Esophagus muscularis mucosa (tissue), 4 donors: ENCODE measurements at places on chromosomes 5 and 9. TPM values are rescaled to one million over a fixed set of nuclear protein-coding genes. Genes with fewer than 3 reads are reported as not detected.
A peak's percentile ranks its signal among the peaks of the same experiment; 100 is the strongest.

TSSK1B gene
- total RNA-seq = not detected

SCGB3A2 gene
- total RNA-seq = not detected

RNF183 gene
- total RNA-seq = not detected

STOML2 gene
- 108 TPM for total RNA-seq

ANGPTL2 gene
- total RNA-seq = 29.5 TPM

DNA sequence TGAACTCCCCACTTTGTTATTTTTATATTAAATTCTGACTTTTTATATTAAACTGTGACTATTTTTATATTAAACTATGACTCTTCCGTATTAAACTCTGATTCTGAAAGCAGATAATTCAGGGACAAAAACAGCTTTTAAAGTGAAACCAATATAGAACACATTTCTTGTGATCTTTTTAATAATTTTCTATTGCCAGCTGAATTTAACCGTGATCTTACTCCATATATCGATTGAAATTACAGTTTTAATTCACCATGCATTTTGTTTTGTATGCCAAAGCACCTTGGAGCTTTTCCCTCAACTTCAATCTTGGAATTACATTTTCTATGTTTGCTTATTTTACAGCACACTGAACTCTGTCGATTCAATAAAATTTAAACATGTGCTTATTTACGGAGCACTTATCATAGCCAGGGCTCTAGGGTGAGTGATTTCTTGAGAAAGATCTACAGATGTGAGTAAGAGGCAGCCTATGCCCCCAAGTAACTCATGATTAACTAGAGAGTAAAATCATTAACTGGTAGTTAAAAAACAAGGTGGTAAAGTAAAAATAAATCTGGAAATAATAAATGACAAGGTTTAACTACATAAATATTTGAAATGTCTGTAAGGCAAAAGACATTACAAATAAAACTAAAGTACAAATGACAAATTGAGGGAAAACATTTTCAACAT is 72.9 kb upstream of the ALDH1B1 start:
- no peak for DNase-seq

DNA sequence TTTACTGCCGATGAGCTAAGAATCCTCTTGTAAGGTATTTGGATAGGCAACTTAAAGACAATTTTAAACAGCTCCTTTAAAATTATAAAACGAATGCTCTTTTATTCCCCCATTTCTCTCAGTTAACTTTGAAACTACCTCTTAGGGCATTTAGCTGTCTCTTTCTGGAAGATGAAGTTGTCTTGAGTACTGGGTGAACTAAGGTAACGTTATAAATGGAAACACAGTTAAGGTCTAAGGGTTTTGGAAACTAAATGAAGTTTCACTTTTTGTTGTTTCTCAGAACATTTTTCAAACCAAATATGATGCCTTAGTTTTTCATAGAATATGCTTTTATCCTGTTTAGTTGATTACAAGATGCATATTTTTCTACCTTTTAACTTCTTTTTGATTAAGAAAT is 6.8 kb downstream of the UBE2R2 start:
- DNase-seq = no peak

DNA sequence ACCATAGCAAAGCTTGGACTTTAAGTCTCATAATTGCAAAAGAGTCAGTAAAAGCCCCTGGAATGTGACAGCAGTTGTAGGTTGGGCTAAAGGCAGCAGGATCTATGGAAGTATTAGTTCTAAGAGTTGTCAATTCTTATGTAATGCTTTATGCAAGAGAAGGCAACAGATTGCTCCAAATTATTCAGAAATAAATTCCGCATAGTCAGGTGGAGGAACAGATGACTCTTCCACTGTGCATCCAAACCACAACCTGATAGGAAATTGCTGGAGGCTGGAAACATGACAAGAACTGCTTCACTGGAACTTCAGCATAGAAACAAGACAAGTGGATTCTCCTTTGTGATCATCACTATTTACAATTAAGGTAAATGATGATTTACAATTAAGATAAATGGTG is 101.0 kb downstream of the STARD4 start:
- DNase-seq = no peak

GRCh38 chr9:33289496-33289895 is 820 bp upstream of the NFX1 start:
- no peak for DNase-seq

DNA sequence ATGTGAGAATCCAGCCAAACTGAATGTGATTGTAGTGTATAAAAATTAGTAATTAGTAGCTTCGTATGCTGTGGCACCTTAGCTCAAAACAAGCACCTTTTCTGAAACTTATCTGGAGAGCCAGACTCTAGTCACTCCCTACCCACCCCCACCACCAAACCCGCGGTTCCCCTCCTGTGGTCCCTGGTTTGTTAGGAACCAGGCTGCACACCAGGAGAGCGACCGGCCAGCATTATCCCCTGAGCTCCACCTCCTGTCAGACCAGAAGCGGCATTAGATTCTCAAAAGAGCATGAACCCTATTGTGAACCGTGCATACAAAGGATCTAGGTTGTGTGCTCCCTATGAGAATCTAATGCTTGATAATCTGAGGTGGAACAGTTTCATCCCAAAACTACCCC is 498.6 kb downstream of the CHSY3 start:
- DNase-seq = no peak

DNA sequence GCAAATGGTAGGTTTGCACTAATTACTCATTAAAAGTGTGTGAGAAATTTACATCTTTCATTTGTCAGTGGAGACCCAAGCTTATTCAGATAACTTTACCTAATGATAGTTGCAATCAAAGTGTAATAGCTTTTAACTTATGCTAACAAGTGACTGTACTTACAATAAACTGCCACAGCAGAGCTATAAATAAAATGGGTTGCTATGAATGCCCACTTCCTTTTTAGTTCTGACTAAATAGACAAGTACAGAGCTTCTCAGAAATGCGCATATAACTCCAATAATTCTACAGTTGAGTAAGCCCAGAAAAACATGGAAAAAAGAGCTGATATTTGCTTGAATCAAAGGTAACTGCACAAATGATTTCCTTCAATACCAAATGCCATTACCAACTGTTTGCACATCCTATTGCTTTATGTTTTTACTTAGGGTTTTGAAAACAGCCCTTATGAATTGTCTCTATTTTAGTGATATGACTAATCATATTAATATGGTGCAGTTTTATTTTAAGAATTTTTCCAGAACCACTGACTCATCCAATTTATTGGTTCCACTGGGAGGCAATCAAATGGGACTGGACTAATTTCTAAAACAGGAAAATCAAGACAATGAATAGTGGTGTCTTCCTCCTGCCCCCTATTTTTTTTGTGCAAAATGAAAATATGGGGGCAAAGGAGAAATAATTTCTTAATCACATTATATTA is 84.1 kb downstream of the PPP2R2B start:
- DNase-seq = no peak

DNA sequence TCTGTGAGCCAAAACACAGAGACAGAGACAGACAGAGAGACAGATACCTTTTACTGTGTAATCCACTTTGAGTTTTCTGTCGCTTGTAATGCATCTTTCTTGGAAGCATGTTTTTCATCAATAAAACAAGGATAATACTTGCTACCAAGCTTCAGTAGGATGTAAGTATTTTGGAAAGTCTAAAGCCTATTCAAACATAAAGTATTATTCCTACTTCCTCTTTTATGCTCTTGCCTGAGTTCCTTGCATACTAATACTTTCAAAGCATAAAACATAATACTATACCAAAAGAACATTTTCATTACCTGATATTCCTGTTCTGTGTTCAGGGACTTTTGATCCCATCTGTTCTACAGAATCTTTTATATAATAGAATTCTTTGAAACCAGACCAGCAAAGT is 64.5 kb upstream of the SLC30A5 start:
- DNase-seq = no peak

DNA sequence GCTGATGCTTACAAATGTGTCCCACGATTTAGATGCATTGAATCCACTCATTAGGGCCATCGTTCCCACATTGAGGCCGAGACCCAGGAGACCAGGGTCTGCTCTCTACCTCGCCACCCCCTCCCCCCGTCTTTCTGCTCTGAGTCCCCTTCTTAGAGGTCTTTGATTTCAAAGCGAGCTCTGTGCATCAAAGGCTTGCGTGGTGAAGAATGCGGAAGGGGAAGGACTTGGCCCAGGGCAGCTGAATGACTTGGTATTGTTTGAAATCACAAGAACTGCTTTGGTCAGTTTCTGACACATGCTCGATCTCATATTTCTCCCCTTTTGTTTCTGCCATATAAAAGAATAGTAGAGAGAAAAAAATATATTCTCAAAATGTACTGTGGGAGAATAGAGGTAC is 78.3 kb upstream of the IRX1 start:
- DNase-seq = peak; percentile 39

GRCh38 chr9:84710701-84711397 is 41.3 kb downstream of the NTRK2 start:
- DNase-seq = no peak

DNA sequence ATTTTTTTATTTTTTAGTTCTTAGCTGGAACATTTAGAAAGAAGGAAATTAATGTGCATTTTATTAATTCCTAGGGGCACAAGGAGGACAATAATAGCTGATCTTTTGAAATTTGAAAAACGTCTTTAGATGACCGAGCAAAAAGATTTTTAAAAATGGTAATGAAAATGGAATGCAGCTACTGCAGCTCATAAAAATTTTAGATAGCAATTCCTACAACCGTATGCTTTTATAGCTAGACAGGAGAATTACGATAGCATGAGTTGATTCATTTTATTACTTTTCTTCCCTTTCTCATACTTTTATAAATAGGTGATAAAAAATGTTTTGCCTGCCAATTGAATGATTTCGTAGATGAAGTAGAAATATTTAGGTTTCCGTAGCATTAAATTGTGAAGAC is 13.7 kb upstream of the RUFY1 start:
- DNase-seq = no peak

DNA sequence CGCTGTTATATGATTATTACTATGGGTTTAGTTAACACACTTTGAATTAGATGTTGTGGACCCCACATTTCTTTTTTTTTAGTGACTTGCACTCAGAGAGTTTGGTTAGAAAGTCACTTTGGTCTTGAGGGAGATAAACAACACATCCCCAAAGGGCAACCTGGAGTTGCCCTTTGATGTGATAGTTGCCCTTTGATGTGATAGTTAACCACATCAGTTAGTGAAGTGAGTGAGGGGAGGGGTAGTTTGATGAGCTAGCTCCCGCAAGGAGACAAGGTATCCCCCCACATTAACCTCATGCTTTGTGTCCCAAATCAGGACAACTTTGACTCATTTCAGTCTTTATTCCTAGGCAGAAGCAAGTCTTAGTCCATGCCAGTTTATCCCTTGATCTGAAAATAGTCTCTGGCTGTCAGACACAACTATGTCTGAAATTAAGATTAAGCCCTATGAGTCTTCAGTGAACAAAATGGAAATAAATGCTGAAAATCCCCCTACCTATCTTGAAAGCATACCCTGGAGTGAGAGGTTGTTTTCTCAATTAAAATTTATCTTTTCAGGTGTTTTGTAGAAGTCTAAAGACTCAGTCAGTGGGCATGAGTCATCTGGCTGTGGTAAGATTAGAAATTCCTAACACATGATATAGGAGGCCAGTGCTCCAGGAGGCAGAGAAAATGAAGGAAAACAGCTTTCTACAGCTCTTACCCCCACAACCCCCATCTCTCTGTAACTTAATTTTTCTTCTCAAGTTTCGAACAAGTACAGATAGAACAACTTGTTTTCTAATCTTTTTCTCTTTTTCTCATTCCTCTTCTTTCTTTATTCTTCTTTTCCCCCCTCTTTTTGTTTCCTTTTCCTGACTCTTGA is 208.9 kb upstream of the DMRTA1 start:
- DNase-seq = no peak

- DNase-seq = no peak
These were observed 84.3 kb downstream of the ZNF462 start for GRCh38 chr9:106947106-106947900.

DNA sequence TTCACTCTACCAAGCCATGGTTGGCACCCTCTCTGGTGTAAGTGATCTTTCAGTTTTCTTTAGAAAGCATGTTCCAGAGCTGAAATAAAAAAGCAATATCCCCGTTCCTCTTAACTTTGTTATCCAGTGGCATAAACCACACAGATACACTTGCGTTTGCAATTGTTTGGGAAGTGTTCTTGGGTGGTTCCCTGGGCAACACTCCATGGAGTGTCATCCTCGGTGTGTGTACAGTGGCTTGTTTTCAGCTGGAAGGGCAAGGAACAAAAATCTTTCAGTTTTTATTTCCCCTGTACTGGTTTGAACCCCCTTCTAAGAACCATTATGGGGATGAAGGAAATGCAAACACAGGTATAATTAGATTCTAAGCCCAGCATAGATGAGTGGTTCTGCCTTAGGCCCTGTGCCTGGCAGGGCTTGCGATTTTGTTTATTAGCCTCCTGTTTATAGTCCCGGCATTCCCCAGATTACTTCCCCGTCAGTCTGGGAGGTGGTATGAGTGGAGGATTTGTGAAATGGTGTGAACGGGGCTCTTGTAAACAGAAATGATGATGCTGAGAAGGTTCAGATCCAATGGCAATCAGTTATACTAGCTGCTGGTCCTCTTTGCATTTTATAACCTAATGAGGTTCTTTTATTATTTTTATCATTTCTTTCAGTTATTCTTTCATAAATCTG is 76.0 kb upstream of the CD180 start:
- no peak for DNase-seq

GRCh38 chr9:34519321-34520020 is 3.3 kb downstream of the ENHO start:
- no peak for DNase-seq

DNA sequence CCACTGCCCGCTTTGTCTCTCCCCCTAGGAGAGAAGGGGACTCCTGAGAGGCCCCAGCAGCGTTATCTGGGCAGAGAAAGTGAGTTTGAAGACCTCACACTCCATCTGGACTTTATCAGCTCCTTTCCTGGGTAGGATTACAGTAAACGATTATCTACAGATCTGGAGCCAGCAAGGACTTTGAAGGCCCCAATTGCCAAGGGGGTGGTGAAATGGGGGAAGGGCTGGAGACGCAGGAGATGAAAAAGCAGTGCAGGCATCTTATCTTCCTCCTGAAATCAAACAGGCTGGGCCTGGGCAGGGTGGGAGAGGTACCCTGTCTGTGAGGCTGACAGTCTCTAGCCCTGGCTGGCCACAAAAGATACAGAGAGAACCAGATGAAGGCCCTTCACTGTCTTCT is 105.8 kb upstream of the MSX2 start:
- DNase-seq = no peak

- no peak for DNase-seq
These were observed 3.8 kb upstream of the PRKAA1 start for GRCh38 chr5:40801771-40802562.

DNA sequence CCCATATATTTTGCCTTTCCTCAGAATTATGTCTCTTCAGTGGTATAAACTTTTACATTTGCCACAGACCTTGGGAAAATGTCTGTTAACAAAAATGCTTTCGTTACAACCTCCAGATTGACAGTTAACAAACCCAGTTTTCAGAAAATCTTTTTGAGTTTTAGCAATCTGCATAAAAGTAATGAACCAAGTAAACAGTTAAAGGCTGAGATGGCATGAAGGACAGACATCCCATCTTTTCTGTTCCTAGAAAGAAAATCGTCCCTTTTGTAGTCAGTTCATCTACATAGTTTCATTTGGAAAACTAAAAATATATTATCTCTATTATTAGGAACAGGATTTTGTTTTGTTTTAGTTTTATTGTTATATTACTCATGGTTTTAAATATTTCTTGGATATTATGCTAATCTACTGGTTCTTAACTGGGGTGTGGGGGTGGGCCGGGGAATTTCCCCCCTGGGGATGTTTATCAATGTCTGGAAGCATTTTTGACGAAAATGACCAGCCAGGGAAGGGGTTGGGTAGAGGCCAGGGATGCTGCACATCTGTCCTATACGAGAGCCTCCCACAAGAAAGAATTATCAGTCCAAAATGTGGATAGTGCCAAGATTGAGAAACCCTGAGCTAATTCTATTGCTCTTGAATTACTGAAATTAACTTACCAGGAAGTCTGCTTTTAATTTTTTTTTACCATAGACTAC is 11.9 kb downstream of the FYB1 start:
- DNase-seq = no peak
